NCI-H524 treated with DMSO at 0.1 percent for 48 hours (cell line): ENCODE measurements at places on chromosomes 16 and 17.

DNA sequence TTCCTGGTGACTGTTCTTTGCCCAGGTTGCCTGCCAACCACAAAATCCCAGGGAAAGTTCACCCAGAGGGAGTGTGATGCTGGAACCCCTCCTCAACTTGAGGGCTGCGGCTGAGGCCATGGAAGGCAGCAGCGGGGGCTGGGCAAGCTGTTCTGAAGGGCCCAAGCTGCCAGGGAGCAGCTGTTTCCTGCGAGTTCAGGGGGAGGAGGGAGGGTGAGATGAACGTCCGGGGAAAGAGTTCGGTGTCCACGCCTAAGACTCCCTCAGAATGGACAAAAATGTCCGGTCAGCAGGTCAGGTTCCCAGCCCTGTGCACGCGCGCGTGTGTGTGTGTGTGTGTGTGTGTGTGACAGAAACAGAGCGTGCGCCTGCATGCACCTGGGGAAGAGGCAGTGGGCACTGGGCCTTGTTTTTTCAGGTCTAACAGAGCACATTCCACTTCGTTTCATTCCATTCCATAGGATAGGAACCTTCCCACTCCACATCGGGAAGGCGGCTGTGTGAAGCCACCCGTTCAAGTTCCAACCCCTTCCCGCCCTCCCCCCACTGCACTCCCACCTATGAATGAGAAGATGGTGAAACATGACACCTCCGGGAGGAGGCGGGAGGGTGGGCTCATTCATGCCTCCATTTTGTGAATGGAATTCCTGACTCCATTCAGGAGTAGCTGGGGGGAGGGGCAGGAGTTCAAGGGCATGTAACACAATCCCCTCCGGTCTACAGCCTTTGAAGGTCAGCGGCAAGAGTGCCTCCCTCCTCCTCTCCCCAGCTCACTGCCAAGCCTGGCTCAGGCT lies 15.7 kb downstream of the ETV4 start:
- peak; percentile 44 for DNase-seq

DNA sequence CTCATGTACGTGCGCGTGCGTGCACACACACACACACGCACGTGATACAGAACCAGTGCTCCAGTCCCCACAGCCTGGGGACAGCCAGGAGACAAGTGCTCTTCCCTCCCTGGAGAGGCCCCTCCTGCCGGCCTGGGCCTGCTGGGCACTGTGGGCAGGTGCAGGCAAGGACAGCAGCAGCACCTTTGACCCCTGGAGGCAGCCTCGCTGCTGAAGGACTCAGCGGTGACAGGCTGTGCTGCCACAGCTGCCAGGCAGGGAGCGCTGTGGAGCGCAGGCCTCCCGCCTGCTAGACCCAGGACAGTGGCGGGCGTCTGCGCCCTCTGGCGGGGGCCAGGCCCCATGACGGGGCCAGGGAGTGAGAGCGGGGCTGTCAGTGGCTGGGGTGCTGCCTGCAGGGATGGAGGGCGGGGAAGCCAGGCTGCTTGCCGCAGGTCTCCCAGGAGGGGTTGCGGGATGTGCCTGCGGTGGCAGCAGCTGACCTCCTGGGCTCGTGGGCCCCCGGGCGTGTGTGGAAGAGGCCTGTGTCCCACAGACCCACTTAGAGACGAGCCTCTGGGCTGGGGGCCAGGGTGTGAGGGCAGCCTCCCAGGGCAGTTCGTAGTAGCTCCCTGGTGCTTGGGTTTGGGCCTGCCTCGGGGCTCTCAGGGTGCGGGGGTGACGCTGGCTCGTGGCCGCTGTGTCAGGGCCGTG lies 63.5 kb upstream of the PVALEF start:
- peak; percentile 41 for DNase-seq

- DNase-seq, result peak; percentile 11
Measured at GRCh38 chr17:55513885-55514590, 2.8 kb upstream of the SMIM36 start.

DNA sequence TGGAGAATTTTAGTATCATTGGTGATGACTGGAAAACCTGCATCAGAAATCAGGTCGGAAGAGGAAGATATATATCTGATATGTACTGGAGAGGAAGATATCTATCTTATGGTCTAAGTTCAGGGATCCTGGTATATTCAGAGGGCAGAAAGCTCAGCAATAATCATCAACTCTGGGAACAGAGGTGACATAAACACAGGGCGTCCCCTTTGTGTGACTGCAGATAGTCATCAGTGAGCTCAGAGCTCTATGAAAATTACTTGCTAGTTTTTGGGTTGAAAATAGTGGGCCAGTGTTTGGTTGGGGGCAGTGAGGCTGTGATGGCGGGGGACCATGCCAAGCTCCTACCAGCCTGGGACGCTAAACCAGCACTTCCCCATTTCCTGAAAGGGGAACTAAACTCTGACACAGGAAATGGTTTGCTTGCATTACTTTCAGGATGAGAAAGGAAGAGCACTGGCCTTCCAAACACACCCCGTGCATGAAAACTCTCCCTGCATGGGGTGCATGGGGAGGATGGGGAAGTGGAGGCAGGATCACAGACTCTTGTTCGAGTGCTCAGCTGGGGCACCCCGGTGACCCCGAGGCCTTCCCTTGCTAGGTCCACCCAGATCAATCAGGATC lies 15.8 kb downstream of the NOD2 start:
- DNase-seq, result no peak

DNA sequence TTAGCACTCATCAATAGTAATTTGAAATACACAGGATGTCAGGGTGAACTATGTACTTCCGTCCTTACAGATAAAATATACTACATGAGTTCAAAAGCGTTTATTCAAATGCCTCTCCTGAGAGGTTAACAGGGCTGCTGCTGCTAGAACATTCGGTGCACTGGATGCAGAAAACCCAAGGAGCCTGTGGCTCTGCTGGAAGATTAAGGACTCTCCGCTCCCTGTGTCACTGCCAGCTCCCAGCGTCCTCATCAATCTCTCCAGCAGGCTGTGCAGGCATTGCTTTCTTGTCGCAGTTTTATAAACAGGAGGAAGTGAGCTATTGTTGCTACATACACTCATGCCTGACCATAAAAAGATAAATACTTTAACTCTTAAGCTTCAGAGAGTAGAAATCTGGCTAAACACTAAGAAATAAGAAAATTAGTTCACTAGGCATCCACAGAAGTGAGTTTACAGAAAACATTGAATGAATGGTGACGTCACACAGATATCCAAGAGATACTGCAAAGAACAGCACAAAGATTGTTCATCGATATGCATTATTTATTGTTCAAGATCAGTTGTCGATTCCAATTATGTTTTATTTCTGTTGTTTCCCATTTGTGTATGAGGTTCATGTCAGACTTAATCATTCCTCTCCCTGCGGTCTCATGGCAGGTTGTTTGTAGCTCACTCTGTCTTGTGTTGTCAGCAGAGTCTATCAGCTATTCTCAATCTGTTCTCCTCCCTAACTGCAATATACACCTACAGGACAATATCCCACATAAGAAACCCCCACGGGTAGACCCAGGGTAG lies 127.9 kb upstream of the MON1B start:
- DNase-seq, result no peak

- DNase-seq, result no peak
Measured at GRCh38 chr17:56326001-56326359, 172.7 kb downstream of the ANKFN1 start.

GRCh38 chr16:72875291-72876031 lies 172.5 kb downstream of the ZFHX3 start:
- no peak for DNase-seq

GRCh38 chr16:65125871-65126270 lies 4.0 kb upstream of the CDH11 start:
- no peak for DNase-seq

DNA sequence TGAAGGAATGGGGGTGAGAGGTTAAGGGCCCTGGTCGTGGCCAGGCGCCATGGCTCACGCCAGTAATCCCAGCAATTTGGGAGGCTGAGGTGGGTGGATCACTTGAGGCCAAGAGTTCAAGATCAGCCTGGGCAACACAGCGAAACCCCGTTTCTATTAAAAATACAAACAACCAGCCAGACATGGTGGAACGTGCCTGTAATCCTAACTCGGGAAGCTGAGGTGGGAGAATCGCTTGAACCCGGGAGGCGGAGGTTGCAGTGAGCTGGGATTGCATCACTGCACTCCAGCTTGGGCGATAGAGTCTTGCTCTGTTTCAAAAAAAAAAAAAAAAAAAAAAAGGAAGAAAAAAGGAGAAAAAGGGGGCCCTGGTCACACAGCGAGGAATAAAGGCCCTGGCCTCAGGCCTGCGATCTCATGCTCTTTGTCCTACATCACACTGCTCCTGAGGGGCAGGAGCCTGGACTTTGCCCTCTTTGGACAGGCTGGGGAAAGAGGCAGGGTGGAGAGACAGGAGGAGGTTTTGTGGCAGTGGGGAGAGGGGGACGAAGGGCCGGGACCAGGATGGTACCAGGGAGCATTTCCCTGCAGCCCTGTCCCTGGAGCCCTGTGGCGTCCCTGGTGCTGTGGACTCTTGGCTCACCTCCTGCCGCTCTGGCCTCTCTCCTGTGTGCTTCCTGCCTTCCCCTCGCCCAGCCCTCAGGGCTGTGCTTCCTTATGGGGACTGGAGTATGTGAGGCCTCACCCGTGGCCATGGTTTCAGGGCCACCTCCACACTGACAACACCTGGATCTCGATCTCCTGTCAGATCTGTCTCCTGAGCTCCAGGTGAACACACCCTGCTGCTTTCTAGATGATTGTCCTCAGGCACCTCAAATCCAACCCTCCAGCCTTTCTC lies 19.7 kb upstream of the SLC25A19 start:
- no peak for DNase-seq

GRCh38 chr17:34312080-34312479 lies 7.2 kb upstream of the CCL8 start:
- no peak for DNase-seq

DNA sequence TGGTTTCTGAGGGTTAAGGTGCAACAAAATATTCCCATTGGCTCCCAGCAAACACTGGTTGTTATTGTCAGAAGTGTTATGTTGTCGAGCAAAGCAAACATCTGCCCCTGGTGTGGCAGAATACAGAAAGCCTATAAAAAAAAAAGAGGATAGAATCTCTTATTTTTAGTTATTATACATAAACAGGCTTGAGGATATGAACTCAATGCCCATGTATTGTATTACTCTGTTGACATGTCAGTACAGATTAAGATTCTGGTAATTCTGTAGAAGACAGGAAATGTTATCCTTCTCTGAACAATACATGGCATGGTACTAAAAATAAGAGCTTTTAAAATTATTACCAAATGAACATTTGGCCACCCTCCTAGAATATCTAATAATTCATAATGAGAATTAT lies 73.7 kb downstream of the CA4 start:
- no peak for DNase-seq

DNA sequence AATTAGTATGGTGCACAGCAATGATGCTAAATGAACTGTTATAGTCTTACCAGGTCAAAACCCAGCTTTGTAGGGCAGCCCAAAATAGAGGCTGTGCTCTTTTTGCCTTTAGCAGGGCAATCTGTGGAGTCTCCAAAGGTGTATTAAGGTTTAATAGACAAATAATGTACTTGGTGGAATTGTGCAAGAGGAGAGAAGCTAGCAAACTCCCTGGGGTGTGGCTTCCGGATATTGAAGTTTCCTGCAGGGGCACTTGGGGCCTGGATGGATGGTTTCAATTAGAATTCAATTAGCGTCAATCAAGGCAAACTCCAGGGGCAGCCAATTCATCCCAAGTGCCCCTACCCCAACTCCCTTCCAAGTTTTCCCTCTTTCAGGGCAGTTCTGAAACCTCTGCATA lies 285.8 kb downstream of the UTP18 start:
- no peak for DNase-seq

DNA sequence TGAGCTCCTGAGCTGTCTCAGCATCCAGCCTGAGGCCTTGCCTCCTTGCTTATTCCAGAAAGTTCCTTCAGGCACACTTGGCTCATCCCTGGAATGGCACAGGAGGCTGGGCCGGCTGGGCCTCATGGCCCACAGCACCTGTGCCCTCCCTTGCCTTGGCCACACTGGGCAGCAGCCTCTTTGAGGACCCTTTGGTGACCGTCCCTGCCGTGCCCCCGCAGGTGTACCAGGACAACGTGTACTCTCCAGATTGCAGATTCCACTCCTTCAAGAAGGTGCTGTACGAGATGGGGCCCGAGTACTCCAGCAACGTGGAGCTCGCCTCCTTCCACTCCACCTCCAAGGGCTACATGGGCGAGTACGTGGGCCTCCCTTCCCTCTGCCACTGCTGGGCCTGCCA lies 34.2 kb downstream of the GPT2 start:
- no peak for DNase-seq

- peak; percentile 99 for DNase-seq
Measured at GRCh38 chr17:57553991-57554825, 190.9 kb downstream of the CCDC182 start.

- no peak for DNase-seq
Measured at GRCh38 chr17:15185625-15185991, 79.5 kb downstream of the PMP22 start.

GRCh38 chr17:78774956-78775571 lies 7.0 kb downstream of the CYTH1 start:
- no peak for DNase-seq

GRCh38 chr17:75568412-75569255 lies 19.0 kb upstream of the MYO15B start:
- no peak for DNase-seq

GRCh38 chr17:29214215-29215146 lies 32.2 kb upstream of the CRYBA1 start:
- DNase-seq, result no peak

DNA sequence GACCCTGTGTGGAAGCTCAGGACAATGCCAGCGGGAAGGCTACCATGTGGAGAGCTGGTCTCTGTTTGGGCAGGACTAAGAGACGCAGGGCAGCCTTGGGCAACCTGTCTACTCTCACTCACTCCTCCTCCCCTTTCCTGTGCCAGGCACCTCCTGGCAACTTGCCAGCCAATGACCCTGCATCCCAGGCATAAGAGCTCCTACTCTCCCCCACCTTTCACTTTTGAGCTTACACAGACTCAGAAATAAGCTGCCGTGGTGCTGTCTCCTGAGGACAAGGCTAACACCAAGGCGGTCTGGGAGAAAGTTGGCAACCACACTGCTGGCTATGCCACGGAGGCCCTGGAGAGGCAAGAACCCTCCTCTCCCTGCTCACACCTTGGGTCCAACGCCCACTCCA lies 2.6 kb downstream of the HBM start:
- no peak for DNase-seq

DNA sequence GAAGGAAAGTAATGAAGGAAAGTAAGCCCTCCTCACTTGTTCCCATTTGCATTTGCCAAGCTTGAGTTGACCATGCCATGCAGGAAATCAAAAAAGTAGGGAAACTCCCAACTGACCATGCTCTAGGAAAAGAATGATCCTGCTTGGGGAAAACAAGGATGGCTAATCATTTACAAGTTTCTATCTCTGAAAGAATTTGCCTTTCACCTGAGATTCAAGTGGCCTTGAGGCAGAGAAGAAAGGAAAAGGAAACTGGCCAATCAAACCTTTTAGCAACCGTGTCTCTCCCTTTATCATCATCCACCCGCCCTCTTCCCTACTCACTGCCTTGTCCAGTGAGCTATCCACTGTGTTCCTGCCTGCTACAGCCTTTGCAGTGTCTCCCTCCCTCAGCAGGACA lies 757.2 kb upstream of the SOX9 start:
- DNase-seq, result no peak

DNA sequence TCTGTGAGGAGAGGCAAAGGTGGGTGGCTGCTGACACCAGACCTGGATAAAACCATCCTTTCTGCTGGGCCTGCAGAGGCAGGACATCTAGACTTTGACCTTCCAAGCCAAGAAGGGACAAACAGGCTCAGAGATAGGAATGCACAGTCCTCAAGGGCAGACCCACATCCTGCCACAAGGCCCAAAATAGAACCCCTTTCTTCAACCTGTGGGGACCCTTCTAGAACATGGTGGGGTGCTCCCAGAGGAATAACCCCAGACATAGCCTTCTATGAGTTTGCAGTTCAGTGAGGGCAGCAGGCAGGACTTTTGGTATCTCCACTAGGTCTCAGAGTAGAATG lies 3.8 kb upstream of the CBFB start:
- DNase-seq, result no peak
